ENCODE measurements at places on chromosomes 1 and 21. TPM values are rescaled to one million over a fixed set of nuclear protein-coding genes. Genes with fewer than 3 reads are reported as not detected.

S100A7 gene
- total RNA-seq: not detected

FABP3 gene
- not detected for total RNA-seq

NPR1 gene
- not detected for total RNA-seq

C4BPB gene
- not detected for total RNA-seq

DNA sequence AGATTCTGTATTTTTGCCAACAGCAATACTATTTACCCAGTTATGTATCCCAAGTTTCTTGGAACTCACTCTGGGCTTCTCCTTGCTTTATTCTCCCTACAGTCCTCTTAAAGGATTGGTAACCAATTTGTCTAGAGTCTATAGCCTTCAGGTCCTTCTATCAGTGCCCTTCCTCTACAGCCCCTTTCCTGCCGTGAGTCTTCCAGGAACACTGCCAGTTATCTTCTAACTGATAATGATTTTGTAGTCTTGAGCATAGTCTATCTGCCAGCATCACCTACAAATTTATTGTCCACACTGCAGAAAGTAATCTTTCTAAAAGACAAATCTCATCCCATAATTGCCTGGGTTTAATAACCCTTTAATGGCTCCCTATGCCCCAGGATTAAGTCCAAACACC is 8.2 kb downstream of the LRRC8B start:
- DNase-seq: no peak

DNA sequence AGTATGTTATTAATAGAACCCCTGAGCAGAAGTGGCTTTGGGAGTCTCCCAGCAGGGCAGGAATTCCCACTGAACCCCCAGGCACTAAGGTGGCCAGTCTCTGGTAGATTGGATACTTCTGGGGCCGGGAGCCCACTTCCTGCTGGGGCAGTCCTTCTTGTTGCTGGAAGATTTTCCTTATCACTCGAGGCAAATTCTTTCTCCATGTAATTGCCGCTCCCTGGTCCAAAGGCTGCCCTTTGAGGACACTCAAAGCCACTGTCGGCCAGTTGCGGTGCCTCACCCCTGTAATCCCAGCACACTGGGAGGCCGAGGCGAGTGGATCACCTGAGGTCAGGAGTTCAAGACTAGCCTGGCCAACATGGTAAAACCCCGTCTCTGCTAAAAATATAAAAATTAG is 22.6 kb upstream of the TNFRSF1B start:
- DNase-seq: no peak

- DNase-seq: peak; percentile 65
Observed at GRCh38 chr1:44571712-44572571, 102.3 kb downstream of the TMEM53 start.

GRCh38 chr1:86370601-86371022 is 25.5 kb downstream of the ODF2L start:
- no peak for DNase-seq

DNA sequence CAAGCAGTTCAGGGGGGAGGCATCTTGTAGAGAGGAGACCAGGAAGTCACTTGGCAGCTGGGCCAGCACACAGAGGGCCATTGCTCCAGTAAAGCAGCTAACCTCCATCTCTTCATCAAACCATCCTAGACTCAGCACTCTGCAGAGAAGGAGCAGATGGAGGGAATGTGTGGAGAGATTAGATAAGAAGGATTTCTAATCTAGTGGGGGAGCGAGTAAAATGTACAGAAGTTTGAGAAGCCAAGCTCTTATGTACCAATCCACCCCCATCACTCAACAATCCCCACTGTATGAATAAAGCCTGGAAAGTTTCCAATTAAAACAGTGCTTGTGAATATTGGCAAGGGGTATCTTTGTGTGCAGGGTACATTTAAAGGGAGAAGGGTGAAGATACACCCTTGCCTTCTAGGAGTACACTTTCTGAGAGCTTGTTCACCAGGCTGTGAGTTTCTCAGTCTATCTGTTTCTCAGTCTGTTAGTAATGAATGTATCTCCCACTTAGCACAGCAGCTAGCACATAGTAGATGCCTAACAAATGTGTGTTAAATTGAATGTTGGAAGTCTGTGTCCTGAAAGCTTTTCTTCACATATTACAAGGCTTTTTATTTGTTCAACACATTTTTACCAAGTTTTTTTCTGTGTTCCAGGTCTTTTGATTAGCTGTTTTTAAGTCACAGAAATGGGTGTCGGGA is 142.7 kb upstream of the UBE2U start:
- no peak for DNase-seq

DNA sequence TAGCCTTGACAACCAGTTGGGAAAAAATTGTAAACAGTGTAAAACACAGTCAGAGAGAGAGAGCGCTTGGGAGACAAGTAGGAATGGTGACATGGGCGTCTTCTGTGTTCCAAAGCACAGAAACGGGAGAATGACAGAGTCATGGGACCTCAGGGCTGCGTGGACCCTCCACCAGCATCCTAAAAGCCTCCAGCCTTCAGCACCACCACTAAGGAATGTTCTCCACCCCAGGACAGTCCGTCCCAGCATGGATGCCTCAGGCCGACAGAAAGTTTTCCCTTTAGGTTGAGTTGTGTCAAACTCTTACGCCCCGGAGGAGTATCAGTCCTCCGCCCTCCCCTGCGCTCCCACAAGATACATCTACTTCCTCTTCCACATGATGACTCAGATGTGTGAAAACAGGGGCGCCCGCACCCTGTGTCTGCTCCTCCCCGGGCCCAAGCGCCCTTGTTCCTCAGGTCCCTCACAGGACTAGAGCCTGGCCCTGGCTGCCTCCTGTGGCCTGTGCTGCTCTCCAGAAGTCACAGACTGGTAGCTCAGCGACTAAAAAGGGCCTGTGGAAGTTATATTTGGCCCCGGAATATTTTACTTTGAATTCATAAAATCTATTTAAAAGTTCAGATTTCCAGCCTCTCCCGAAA is 63.9 kb upstream of the EFHD2 start:
- DNase-seq: peak; percentile 78
